ENCODE measurements at places on chromosomes 4 and X.

DNA sequence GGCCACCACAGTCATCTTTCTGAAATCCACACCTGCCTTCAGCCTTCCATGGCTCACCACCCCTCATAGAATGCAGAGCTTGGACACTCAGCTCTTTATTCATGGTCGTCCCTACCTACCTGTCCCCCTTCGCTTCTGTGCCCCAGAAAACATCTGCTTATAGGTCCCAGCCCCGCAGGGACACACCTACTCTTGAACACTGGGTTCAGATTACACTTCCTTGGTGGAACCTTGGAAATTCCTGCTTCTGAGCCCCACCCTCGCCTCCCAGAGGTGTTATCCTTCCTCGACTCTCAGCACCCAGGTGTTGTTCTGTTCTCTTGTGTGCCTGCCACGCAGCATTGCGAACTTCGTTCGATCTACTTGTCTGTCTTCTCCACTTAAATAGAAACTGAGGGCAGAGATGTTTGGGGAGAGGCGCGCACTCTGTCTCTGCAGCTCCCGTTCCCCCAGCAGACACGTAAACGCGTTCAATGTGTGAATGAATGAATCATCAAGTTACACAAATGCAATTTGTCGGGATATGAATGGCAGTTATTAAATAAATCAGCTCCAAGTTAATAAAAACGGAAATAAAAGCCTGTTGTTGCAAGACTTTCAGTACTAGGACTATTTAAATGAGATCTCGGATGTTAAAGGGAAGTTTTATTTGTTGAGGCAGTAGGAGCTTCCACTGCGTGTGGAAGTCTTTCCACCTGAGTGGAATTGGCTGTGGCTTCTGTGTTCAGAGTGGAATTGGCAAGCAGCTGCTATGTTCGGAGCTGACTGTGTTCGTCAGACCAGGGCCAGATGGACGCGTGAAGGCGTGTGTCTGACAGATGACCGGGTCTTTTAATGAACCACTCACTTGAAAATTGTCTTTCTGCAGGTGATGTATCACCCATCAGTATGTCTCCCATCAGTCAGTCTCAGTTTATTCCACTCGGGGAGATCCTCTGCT is 95.6 kb downstream of the STOX2 start:
- no peak for DNase-seq

DNA sequence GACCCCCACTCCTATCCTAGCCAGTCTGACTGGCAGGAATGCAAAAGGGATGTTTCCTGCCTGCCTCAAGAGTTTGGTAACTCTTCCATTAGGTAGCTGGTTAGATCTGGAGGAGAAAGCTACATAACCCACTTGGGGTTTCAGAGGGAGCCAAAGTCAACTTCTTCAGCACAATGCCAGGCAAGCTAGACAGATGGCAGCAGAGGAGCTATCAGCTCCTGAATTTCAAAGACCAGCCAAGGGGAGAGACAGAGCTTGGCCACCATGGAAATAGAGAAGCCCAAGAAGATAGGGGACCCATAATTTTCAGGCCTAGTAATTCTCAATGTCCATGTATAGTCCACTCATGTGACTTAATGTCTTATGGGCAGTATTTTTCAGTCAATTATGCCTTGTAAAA is 56.4 kb downstream of the PGRMC1 start:
- DNase-seq: no peak

DNA sequence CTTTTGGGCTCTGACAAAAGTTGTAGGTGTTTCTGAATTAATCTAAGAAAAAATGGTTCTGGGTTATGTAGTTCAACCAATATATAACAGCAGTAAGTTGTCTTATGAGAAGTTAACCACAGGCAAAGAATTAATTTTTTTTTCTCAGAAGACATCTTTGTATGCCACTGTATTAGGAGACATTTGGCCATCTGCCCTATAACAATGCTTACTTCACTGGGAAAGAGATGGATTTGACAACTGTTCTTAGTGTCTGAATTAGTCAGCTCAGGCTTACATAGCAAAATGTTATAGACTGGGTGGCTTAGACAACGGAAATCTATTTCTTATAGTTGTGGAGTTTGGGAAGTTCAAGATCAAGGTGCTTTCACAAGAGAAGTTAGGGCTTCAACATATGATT is 508.1 kb downstream of the STIM2 start:
- DNase-seq: no peak

DNA sequence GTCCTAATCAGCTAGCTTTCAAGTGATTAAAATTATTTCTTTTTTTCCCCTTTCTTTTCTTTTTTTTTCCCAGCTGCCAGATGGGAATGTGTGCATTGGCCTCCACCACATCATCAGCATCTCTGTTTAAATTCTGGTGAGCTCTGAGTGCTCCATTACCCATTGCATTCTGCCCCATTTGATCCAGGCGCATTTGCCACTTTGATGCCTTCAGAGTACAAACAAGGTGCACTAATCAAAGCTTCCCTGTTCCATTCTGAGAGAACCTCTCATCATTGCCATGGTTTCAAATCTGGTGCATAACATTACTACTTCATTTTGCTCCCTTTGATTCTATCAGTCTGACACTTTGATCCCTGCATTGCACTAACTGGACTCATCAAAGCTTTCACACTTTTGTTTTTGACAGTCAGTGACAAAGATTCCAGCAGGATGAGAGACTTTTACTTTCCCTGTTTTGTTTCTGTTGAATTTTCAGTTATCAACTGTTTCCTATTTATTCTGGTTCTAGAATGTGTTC is 238.8 kb upstream of the PCDH10 start:
- no peak for DNase-seq

DNA sequence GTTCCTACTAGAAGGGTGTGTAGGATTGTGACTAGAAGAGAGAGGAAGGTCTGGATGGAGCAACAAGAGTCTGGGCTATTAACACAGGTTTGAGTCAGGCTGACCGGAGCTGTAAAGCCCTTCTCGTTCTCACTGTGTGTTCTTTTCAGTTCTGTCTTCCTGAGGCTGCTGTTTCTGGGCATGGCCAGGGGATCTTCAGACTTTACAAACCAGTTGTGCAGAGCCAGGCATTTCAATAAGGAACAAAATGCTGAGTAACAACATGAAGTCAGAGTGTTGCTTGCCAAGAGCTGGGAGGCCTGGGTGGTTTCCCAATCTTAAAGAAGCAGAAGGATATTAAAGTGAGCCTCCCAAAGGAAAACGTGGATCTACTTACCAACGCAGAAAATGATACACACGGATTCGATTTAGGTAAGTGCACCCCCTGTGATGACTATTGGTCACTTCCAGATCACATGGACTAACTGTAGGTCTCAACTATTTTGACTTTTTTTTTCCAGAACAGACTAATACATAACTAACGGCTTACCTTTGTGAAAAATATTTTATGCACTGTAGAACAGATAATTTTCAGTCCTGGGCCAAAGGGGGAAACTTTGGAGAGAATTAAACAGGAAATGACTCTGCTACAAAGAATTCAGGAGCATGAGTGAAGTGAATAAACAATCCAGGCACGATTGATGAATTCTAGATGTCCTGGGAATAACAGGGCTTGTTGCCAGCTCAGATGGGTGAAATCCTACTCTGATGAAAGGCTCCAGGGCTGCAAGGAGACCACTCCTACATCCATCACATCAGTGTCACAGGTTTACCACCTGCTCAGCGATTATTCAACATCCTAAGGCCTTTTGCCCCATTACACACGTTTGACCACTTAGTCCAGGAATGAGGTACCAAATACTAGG is 94.5 kb downstream of the ANXA3 start:
- DNase-seq: peak; percentile 89

DNA sequence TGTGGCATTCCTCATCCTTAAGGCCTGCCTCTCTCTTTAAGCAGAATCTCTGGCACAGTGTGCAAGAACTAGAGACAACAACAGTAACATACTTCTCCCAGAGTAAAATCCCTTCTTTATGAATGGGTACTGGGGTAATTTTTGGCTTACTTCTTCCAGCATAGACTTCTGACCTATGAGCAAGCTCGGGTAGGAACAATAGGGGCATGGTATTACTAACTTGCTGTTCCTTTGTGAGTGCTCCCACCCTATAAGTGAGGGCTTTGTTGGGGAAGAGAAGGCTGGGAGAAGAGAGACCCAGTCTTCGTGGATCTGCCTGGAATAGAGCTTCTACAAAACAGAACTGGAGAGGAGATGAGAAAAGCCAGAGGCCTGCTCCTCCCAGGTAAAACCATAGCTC is 30.2 kb downstream of the CLDN2 start:
- no peak for DNase-seq

DNA sequence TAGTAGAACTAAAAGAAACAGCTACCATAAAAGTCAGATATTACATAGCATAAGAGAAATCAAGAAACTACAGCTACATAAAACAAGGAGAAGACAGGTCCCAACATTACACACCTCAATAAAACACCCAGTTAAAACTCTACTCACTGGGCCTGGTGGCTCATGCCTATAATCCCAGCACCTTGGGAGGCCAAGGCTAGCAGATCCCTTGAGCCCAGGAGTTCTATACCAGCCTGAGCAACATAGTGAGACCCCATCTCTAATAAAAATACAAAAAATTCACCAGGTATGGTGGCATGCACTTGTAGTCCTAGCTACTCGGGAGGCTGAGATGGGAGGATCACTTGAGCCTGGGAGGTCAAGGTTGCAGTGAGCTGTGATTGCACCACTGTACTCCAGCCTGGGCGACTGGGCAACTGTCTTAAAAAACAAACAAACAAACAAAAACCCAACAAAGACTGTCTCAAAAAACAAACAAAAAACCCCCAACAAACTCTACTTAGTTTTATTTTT is 15.2 kb upstream of the TXLNG start:
- DNase-seq: no peak

- DNase-seq: no peak
Measured at GRCh38 chr4:76951672-76952010, 2.1 kb downstream of the SEPTIN11 start.

GRCh38 chr4:28730304-28730703 is 1869.7 kb downstream of the STIM2 start:
- no peak for DNase-seq

DNA sequence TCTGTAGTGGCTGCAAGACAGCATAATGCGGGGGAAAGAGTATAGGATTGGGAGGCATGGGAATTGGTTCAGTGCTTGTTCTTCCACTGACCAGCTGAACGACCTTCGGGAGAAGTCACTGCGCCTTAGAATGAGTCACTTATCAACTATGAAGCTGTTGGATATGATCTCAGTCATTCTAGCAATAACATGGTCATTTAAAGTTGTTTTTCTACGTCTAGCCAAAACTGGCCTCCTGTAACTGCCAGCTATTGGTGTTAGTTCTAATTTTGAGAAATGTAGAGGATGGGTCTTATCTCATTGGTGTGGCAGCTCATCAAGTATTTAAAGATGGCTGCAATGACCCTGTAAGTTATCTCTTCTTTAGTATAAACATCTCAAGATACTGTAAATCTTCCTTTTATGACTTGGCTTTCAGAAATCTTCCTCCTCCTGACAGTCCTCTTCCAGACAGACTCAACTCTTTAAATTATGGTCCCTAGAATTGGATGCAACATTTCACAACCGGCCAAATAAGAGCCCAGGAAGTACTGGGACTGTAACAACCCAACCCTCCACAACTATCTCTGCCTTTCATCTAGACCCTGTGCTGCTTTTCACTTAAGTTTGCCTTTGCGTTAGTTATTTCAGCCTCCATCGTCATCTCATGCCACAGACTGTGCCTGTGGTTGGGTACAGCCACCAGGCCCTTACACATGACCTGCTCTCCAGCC is 243.3 kb downstream of the CBR4 start:
- DNase-seq: no peak

DNA sequence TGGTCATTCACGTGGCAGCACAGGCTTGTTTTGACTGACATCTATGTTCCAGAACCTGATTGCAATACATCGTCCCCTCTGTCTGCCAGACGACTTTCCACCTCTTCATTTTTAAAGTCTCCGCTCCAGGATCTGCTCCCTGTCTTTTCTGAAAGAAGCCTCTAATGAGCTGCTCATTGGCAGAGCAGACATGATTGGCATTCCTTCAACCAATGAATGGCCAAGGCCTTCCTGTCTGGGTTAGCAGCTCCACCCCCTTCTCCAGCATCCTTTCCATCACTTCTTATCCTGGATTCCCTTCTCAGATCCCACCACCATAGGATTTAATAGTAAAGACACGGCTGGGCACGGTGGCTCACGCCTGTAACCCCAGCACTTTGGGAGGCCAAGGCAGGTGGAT is 202.7 kb upstream of the KLF3 start:
- DNase-seq: no peak

GRCh38 chr4:73593631-73594241 is 26.5 kb downstream of the RASSF6 start:
- no peak for DNase-seq

- peak; percentile 11 for DNase-seq
Measured at GRCh38 chr4:114196606-114197005, 217.2 kb upstream of the ARSJ start.

GRCh38 chrX:69185886-69186285 is 20.6 kb upstream of the PJA1 start:
- no peak for DNase-seq

- DNase-seq: no peak
Measured at GRCh38 chr4:134465417-134465816, 263.8 kb upstream of the PABPC4L start.

- no peak for DNase-seq
Measured at GRCh38 chr4:106269711-106270110, 46.3 kb downstream of the TBCK start.

DNA sequence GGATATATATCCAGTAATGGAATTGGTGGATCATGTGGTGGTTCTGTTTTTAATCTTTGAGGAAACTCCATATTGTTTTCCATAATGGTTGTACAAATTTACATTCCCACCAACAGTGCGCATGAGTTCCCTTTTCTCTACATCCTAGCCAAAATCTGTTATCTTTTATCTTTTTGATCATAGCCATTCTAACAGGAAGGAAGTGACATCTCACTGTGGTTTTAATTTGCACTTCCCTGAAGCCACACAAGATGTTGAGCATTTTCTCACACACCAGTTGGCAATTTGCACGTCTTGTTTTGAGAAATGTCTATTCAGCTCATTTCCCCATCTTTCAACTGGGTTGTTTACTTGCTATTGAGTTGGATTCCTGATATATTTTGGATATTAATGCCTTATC is 194.9 kb downstream of the CBLL2 start:
- no peak for DNase-seq

DNA sequence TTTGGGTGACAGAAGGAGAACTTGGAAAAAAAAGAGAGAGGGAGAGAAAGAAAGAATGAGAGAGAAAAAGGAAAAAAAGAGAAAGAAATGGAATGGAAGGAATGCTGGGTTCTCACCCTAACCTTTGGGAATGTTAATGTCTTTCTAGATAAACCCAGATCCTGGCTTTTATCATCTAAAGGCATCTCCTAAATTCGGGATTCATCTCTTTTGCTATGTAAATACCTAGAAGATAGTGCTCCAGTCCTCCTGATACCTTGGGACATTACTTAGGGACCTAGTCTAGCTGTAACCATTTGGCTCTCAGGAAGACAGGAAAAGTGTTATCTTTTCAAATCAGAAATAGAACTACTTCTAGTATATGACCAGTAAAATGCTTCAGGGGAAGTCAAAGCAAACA is 15.8 kb upstream of the SPCS3 start:
- no peak for DNase-seq

GRCh38 chr4:101018836-101019235 is 328.5 kb downstream of the PPP3CA start:
- no peak for DNase-seq

- no peak for DNase-seq
Measured at GRCh38 chr4:140764785-140765392, 8.7 kb upstream of the TBC1D9 start.

GRCh38 chrX:1449823-1450149 is 2.9 kb downstream of the ASMTL start:
- no peak for DNase-seq

GRCh38 chr4:164169591-164169990 is 584.3 kb upstream of the SMIM31 start:
- DNase-seq: no peak

Measured in hindlimb muscle (tissue), 1 donor.